ENCODE measurements at places on chromosomes 4 and X. TPM values are rescaled to one million over a fixed set of nuclear protein-coding genes. Genes with fewer than 3 reads are reported as not detected.

CCNG2 gene
- 5.1 TPM for total RNA-seq

USP53 gene
- total RNA-seq: 9.3 TPM

MAGEE2 gene
- total RNA-seq: not detected

CUL4B gene
- 42.6 TPM for total RNA-seq

TMEM271 gene
- not detected for total RNA-seq

TRIM75 gene
- total RNA-seq: not detected

All from A549 treated with AZD2906 at 1 μM for 4 hours (cell line).